ENCODE measurements at places on chromosomes 2 and 18.

DNA sequence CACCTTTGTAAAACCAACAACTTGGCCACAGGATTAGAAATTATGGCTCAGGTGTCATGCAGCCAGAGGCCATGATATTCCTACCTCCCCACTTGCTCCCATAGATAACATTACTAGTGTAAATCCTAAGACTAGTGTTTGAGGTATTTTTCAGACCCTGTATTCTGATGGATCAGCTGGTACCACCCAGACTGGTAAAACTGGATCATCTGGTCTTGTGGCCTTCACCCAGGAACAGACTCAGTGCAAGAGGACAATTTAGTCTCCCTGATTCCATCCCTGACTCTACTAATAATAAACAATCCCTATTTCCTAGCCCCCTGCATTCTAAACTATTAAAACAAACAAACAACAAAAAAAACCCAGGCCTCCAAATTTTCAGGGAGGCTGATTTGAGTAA is 121.0 kb downstream of the ALPK2 start:
- DNase-seq = no peak

DNA sequence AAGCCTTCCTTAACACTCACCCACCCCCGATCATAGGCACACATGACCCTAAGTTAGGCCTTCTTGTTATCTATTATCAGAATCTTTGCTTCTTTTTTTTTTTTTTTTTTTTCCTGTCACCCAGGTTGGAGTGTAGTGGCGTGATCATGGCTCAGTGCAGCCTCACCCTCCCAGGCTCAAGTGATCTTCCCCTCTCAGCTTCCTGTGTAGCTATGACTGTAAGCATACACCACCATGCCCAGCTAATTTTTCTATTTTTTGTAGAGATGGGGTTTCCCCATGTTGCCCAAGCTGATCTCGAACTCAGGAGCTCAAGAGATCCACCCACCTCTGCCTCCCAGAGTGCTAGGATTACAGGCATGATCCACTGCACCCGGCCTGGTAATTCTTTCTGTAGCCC is 328.7 kb downstream of the NR4A2 start:
- DNase-seq = no peak

DNA sequence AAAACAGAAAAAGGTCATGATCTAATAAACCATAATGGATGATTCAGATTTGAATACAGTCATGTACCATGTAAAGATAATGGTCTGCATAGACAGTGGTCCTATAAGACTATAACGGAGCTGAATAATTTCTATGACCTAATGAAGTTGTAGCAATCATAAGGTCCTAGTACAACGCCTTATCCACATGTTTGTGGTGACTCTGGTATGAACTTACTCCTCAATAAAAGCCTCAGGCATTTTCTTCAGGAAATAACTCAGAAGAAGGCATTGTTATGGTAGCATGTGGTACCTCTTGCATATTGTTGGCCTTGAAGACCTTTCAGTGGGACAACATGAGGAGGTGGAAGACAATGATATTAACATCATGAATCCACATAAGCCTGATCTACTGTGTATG is 883.3 kb downstream of the CNTNAP5 start:
- no peak for DNase-seq

- peak; percentile 15 for DNase-seq
These were observed 175.1 kb downstream of the NCK2 start for GRCh38 chr2:105919826-105920225.

DNA sequence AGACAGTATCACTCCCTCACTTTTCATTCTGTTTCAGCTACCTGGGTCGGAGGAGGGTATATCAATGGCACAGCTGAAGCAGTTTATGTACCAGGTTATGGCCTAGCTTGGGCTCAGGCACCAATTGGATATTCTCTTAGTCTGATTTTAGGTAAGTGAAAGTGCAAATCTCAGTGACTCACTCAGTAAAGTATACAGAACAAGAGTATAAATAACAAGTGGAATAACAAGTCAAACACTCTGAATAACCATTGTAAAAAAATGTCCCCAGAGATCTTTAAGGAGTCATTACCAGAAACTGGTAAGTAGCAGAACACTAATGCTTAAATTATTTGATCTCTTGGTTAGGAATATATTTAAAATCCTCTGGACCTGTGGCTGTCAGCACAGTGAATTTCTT is 5.7 kb downstream of the SLC5A7 start:
- no peak for DNase-seq

DNA sequence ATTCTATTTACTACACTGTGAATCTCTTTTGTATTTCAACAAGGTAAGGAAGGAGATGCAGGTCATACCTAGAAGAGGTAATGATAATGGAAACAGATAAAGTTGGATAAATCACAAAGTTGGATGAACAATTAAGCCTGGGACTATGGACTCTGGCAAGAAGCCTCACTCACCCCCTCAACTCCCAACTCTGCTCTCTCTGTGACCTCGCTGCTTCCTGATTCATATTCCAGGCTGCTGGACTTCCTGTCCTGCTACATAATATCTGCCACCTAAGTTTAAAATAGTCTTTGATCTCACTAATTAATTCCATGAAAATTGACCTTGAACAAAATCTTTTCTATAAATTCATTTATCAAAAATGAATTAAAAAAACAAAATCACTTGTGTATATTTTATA is 215.3 kb downstream of the CALCRL start:
- DNase-seq = no peak

DNA sequence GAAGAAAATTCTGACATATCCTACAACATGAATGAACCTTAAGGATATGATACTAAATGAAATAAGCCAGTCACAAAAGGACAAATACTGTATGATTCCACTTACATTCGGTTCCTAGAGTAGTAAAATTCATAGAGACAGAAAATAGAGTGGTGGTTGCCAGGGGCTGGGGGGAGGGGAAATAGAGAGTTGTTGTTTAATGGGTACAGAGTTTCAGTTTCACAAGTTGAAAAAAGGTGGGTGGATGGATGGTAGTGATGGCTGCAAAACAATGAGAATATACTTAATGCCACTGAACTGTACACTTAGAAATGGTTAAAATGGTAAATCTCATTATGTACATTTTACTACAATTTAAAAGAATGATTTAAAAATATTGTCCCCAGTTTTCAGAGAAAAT is 53.3 kb upstream of the NFU1 start:
- no peak for DNase-seq

GRCh38 chr18:39909706-39910105 is 2045.3 kb upstream of the PIK3C3 start:
- DNase-seq = no peak

DNA sequence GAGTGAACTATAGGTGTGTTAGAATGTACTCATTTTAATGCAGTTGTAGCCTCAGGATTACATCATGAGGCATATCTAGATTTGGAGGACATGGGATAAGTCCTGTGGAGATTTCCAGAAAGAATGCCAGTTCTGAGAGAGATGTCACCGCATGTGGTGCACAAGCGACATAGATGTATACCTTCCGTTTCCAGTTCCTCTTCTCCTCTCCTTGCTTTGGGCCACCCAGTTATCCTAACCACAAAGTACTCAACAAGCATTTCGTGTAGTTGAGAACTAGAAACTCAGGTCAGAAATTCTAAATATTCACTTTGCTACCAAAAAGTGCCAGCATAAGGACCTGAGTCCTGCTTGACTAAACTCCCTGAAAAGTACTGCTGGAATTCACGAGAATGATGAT is 66.5 kb downstream of the KCTD18 start:
- DNase-seq = no peak

GRCh38 chr2:176682278-176682677 is 413.0 kb downstream of the MTX2 start:
- no peak for DNase-seq

DNA sequence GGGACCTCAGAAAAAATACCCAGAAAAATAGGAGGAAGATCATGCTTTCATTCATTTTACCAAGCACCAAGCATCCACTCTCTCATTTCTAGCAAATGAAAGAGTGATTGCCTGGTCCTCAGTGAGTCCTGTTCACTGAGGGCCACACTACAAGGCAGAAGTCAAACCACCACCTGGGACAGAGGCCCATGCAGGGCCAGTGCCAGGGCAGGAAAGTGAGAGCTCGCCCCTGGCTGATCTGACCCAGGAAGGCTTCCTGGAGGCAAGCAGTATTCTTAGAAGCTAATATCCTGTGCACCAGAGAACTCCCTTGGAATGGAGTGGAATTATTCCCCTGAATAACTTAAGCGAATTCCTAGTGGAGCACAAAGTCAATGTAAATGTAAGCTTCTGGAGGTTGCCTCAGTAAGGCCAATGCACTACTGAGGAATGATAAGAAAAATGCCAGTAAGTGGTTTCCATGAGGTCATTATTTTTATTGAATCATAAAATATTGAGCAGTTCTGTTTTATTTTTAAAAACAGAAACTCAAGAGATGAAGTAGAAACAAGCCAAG is 191.6 kb upstream of the ID2 start:
- DNase-seq = no peak

- DNase-seq = no peak
These were observed 9.9 kb downstream of the TMBIM1 start for GRCh38 chr2:218282173-218282991.

- no peak for DNase-seq
These were observed 110.3 kb downstream of the RAB3GAP1 start for GRCh38 chr2:135162377-135162776.

GRCh38 chr18:58263055-58263957 is 219.3 kb downstream of the NEDD4L start:
- DNase-seq = no peak

DNA sequence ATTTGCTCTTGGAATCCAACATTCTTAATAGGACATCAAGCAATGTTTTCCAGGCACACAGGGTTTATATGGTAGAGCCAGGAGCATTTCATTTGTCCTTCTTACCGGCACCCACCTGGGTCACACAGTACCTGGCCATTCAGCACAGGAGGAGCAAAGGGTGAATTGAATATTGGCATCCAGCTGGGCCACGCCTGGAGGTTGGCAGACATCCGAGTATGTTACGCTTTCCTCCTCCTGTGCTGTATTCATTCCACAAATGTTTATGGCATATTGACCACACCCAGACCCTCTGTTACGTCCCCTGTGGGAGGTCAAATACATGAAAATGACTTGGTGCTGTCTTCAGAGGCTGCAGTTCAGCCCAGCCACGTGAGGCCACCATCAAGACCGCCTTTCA is 206.2 kb downstream of the RTP5 start:
- no peak for DNase-seq

DNA sequence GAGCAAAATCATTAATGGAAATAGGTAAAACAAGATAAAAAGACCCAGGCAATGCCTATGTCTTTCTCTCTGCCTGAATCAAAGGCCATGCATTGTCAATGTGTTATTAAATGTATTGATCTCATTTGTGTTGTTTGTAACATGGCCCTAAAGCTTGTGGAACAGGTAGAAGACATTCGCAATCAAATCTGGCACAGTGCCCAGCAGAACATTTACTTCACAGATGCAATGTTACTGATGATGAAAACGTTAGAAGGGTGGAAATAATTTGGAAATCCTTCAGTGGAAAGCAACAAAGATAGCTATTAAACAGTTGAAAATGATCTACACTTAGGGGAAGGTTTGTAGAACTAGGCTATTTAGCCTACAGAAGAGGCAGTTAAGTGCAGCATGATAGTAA is 368.2 kb downstream of the EPHA4 start:
- DNase-seq = no peak

DNA sequence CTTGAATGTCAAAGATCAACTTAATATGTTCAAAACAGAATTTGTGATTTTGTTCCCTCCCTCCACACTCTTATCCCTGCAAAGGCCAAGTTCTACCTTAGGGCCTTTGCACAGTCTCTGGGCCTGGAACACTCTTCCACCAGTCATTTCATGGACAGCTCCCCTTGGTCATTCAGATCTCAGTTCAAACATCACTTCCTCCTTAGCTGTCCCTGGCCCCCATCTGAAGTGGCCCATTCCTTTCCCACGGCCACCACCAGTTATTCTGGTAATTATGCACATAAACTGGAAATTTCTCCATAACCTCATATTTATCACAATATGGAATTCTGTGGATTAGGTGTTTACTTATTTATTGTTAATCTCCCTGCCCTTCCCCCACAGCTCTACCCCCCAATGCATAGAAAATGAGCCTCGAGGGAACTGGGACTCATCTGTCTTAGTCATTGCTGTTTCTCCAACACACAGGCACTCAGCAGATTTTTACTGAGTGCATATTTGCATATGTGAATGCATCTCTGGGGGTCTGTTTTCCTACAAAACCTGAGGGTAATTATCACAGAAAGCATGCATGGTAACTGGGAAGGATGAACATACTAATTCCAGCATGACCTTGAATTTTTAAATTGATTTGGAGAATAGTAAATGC is 35.5 kb upstream of the SPTBN1 start:
- no peak for DNase-seq

GRCh38 chr2:185689906-185690539 is 48.6 kb upstream of the FSIP2 start:
- DNase-seq = no peak

GRCh38 chr2:190511104-190511503 is 23.4 kb downstream of the NEMP2 start:
- no peak for DNase-seq

GRCh38 chr2:139514951-139515350 is 734.8 kb upstream of the NXPH2 start:
- DNase-seq = no peak
